CD4-positive, alpha-beta T cell treated with Interleukin-2 at 100 ng/mL for 4 hours (primary cell): ENCODE measurements at places on chromosomes 4 and X.

DNA sequence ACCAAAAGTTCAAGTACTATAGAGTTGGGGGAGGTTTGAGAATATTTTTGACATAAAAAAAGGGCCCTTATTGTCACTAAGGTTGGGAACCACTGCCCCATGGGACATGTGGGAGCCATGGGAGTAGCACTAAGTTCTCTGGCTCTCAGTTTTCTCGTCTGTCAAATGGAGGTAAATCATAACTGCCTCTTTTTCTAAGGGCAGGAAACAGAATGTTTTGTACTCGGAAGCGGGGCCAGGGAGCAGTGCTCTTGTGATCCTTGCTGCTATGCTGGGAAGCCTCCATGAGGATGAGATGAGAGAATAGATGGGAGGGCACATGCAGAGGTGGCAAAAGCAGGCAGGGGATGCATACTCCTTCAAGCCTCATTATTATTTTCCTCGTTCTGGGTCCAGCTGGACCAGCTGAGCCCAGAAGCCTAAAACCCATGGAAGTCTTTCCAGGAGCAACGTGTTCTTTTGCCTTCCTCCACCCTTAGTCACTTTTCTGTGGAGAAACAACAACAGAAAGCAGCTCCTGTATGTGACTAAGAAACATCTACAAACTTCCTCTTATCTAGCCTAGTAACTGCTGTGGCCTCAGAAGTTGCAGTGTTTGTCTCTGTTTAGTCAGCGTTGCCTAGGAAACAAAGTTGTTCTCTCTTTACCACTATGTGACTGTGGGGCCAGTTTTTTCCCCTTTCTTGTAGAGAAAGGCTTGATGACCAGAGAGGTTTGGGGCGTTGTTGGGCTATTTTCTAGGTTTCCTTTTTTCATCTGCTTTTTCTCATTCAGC lies 64.8 kb downstream of the TSC22D3 start:
- DNase-seq: peak; percentile 91

- DNase-seq: no peak
These were observed 155.2 kb downstream of the DHRSX start for GRCh38 chrX:2345562-2345961.

DNA sequence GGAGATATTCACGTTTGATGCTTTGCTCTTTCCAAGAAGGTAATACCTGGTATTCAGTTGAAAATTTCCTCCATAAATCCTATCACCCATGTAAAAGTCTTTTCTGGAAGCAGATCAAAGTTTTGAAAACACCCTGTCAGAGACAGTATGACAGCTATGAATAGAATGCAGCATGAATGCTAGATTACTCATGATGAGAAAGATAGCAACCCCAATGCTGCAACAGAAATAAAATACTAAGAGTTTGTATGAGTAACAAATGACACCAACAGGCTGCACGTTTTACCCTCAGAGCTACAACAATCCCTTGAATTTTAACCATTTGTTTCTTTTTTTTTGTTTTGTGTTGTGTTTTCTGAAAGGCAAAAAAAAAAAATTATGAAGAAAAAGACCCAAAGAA lies 108.6 kb downstream of the ARHGAP6 start:
- no peak for DNase-seq

- DNase-seq: no peak
These were observed 259.1 kb downstream of the CAMK2D start for GRCh38 chr4:113502476-113502875.

- DNase-seq: no peak
These were observed 18.5 kb downstream of the TENM3 start for GRCh38 chr4:182261651-182262223.

DNA sequence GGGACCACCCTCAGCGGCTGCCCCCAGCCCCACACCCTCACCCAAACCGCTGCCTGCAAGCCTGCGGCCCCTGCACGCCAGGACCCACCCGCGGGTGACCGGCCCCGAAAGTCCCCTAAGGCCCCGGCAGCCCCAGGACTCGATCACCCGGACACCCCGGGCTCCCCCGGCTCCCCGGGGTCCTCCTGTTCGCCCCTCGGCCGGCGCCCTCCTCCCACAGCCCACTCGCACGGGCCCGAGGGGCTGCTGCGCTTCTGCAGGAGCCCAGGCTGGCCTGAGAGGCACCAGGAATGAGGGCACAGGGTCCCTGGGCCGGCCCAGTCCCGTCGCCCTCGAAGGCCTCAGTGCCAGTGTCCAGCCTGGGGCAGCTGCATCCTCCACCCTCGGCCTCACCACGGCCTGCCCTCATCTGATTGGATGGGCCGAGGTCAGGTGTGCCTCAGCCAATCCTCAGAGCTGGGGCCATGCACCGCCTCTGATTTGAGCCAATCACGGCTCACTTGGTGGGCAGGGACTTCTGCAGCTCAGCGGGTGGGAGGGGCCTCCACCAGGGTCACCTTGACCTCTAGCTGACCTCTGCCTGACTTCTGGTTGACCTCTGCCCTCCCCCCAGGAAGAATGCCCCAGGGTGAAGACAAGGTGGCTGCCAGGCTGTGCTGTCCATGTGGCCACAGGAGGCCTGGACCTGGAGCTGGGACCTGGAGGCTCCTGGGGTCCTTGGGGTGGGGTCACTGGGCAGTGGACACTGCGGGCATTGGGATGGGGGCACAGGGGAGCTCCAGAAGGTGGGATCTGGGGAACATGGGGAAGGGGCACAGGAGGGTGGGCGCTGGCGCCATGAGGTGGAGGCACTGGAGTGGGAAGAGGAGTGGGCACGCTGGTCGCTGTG lies 97.6 kb upstream of the NKX1-1 start:
- no peak for DNase-seq

- DNase-seq: no peak
These were observed 395.3 kb upstream of the CPEB2 start for GRCh38 chr4:14607001-14607400.

GRCh38 chr4:80705311-80705710 lies 325.2 kb upstream of the BMP3 start:
- no peak for DNase-seq

GRCh38 chr4:168845897-168846296 lies 164.2 kb downstream of the CBR4 start:
- no peak for DNase-seq

DNA sequence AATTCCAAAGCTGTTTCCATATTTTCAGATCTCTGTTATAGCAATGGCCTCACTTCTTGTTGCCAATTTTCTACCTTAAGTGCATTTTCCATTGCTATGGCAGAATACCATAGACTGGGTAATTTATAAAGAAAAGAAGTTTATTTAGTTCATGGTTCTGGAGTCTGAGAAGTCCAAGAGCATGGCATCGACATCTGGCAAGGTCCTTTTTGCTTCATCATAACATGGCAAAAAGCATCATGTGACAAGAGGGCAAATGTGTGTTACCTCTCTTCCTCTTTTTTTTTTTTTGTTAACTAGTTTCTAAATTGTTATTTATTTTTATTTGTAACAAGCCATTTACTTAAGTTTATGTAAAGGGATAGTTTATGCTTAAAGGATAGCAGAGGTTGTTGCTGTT lies 45.2 kb upstream of the SYTL5 start:
- no peak for DNase-seq

DNA sequence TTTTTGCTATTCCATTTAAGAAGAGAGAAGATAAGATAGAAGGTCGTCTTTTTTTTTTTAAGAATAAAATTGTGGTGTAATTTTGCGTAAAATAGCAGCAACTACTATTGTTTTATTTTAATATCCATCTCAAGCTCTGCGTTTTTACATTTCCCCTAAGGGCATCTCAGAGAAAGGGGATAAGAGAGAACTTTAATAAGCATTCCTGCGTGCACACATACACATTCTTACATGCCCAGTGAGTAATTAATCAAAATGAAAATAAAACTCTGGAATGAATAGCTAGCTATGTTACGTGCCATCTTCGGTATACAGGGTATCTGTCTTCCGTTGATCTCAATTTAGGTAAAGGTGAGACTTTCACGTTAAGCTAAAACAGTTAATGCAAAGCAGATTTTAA lies 200.3 kb upstream of the TENM3 start:
- no peak for DNase-seq

- DNase-seq: no peak
These were observed 117.8 kb upstream of the NOCT start for GRCh38 chr4:138897811-138898226.

DNA sequence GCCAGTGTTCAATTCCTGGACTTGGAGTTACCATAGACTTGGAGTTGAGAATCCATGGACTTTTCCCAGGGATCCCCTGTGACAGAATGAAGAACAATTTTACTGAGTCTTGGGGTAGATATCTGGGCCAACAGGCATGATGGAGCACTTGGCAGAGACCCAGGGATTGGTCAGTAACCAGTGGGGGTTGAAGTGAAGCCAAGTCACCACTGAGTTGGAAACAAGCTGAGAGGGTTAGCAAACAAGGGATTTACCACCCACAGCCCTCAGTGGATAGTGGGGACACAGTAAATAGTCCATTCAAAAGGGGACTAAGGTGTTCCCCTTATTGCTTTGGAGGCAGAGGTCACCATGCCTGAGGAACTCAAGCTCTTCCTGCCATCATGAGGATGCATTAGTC lies 281.7 kb downstream of the PPP1R2C start:
- no peak for DNase-seq

- DNase-seq: no peak
These were observed 127.9 kb downstream of the NEK1 start for GRCh38 chr4:169484485-169484884.

- DNase-seq: no peak
These were observed 1.3 kb upstream of the TET2 start for GRCh38 chr4:105145156-105145902.

DNA sequence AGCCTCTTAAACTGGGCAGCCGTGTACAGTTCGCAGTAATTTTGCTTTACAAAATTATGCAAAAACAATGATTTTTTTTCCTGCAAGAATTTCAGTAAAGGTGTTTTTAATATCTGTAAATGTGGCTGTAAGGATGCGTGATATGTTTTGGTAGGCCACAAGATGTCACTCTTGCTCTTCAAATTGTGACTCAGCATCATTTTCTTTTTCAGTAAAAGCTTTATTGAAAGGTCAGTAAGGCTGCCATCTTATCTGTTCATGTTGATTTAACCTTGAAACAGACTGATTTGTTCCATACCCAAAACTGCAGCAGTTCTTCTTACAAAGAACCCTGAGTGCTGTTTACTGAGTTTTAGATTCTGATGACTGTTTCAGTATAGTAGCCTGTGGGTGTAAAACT lies 39.9 kb downstream of the TXLNG start:
- peak; percentile 35 for DNase-seq

DNA sequence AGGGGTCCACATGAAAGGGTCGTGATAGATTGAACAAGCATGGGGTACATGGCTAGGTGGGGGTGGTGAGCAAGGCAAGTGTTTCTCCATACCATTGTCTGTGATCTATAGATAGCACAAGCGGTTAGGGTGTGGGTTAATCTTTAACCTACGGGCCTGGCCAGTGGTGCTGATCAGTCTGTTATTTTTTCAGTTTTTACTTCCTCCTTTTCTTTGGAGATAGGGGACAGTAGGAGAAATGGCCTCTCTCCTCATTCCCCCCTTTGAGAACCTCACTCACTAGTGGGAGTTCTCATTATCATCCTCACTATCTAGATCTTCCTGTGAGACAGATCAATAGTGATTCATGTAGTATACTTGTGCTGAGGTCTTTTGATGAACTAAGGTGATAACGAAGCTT lies 16.2 kb upstream of the GPKOW start:
- DNase-seq: no peak

GRCh38 chrX:105219454-105220401 lies 766 bp downstream of the TEX13A start:
- no peak for DNase-seq

GRCh38 chr4:171448919-171449481 lies 364.2 kb upstream of the GALNTL6 start:
- DNase-seq: no peak

- DNase-seq: no peak
These were observed 11.4 kb downstream of the BANK1 start for GRCh38 chr4:101801958-101802357.

- no peak for DNase-seq
These were observed 285.0 kb upstream of the AADAT start for GRCh38 chr4:170374770-170375169.

DNA sequence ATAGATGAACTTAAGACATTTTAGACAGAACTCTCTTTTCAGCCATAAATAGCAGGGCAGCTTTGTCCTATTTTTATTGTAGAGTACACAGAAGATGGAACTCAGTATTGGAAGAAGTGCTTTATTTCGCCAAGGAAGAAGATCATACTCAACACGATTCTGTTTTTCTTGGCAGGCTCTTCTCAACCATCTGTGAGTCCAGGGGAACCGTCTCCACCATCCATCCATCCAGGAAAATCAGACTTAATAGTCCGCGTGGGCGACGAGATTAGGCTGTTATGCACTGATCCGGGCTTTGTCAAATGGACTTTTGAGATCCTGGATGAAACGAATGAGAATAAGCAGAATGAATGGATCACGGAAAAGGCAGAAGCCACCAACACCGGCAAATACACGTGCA lies 37.6 kb downstream of the KIT start:
- DNase-seq: no peak

- no peak for DNase-seq
These were observed 12.7 kb upstream of the GCNA start for GRCh38 chrX:71565474-71566041.

DNA sequence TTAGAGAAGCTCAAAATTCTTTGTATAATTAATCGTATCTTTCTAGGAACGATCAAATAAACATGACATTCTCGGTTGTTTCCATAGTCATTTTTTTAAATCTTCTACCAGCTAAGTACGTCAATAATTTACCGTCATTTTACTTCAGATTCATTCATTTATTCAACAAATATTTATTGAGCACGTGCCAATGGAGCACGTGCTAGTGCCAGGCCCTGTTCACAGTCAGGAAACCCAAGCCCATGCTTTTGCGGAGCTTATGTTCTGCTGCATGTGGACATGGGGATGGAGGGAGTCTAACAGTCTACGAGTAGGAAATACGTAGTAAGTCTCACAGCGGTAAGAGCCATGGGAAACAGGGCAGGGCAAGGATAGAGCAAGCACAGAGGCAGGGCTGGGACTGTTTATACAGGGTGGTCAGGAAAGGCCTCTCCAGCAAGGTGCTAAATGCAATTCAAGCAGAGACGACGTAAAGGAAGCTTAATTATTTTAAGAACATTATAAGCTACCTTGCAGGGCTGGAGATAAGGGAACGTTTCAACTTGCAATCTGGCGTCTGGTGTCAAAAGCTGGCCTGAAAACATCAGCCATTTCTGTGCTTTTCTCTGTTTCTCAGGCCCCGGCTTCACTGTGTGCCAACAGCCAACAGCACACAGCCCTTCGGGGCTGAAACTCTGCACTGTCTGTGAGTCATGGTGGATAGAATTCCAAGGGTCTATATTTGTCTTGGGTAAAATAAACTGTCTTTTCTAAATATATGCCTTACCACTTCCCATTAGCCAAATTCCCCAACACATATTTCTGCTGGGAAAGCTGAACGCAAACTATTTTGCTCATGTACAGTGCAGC lies 517.1 kb upstream of the ZFP42 start:
- DNase-seq: no peak
